Activated T-cell treated with anti-CD3 and anti-CD28 coated beads, Interleukin-2, amount 50 U/mL, for 4 hours (primary cell): ENCODE measurements at places on chromosomes 2 and 18.

GRCh38 chr2:134207589-134208209 lies 46.2 kb upstream of the MGAT5 start:
- peak; percentile 59 for DNase-seq

- DNase-seq, result no peak
Observed at GRCh38 chr2:128722489-128722888, 403.8 kb upstream of the HS6ST1 start.

DNA sequence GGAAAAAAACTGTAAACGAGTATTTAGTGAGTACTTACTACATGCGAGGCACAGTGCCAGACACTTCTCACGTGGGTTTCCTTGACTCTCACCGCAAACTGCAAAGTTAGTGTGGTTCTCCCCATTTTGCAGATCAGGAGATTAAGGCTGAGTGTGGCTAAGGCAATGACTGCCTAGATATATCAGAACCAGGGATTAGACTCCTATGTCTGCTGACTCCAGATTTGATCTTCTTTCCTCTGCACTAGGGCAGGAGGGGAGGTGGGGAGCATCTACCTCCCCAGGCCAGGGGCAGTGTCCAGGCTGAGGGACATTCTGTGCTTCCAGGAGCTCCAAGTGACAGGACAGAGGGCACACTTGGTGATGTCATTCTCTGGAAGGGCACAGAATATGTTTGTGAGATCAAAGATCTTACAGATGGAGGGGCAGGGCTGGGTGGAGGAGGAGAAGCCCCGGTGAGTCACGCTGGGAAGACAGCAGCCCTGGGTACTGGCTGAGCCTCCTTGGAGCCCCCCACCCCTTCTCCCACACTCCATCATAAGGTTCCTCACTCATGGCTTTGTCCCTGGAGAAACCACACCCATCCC lies 92.4 kb downstream of the RHOB start:
- no peak for DNase-seq

DNA sequence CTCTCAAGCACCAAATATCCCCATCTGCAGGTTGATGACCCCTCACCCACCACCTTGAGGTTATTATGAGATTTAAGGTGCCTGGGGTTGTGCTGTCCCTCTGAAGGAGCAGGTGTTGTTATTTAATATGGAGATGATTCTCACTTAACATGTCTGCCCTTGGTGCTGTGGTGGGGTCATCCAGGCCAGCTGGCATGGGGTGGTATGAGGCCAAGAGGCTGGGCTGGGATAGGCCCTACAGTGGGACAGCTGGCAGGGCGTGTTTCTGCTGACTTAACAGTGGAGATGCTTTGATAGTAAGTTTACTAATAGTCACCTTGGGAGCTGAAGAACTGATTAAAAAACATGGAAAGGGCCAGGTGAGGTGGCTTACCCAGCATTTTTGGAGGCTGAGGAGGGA lies 22.4 kb downstream of the SERPINB12 start:
- DNase-seq, result no peak

GRCh38 chr2:65458999-65459398 lies 26.6 kb upstream of the SPRED2 start:
- DNase-seq, result no peak

DNA sequence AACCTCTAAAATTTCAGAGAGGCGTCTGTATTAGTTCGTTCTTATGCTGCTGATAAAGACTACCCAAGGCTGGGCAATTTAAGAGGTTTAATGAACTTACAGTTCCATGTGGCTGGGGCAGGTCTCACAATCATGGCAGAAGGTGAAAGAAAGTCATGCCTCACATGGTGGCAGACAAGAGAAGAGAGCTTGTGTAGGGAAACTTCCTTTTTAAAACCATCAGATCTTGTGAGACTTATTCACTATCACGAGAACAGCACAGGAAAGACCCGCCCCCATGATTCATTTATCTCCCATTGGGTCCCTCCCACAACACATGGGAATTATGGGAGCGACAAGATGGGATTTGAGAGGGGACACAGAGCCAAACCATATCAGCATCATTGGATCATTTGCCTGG lies 183.2 kb upstream of the SIX2 start:
- no peak for DNase-seq

DNA sequence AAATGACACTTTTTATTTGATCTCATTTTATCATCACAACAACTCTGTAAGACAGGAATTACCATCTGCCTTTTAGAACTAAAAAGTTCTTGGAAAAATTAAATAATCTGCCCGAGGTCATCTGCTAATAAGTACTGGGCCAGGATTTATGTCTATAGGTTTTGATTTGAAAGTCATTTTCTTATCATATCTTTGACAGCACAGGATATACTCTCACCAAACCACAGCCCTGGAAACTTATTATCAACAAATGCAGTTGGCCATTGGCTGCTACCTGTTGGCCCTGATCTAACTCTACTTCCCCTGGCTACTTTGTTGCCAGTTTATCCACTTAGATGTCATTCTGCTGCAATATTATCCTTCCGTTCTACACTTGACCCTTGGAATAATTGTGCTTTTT lies 354.6 kb downstream of the RAD51AP2 start:
- DNase-seq, result no peak

DNA sequence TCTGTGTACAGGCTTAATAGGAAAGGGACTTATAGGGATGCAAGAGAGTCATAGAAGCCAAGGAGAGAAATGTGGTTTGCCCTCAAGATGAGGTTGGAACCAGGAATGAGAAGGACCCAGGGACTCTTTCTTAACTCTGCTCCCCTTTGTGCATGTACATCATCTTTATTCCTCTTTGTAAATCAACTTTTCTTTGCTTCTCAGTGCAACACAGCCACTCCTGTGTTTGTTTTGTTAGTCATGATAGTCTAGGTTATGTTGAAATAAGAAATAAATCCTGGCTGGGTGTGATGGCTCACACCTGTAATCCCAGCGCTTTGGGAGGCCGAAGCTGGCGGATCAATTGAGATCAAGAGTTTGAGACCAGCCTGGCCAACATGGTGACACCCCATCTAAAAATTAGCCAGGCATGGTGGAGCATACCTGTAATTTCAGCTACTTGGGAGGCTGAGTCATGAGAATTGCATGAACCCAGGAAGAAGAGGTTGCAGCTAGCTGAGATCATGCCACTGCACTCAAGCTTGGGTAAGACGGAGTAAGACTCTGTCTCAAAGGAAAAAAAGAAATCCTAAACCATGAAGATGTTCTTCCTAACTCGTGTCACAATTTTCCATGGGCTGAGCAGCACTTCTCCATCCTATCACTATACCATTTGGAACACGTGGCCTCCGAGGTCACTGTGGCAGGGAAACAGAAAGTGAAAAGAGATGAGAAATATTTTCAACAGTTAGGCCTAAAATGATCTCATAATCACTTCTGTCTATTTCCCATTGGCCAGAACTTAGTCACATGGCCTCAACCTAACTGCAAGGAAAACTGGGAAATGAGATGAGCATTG lies 73.0 kb upstream of the TMEM17 start:
- no peak for DNase-seq

- DNase-seq, result no peak
Observed at GRCh38 chr2:60794271-60794863, 38.3 kb downstream of the PAPOLG start.

DNA sequence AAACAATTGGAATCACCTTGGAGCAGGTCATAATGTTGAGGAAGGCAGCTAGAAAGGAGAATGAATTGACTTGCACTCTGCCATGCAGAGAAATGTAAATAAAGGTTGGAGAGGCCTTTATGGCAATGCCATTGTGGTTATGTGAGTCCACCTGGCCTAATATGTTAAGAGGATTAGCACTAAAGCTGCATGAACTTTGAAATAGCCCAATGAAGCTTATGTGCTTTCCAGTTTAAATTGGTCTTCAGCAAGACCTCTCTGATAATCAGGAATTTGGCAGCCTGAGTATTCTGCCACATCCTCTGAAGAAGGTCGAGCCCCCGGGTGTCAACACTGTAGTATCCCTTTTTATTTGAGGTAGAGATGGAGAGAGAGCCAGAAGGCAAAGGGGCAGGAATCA lies 464.9 kb downstream of the CDH2 start:
- no peak for DNase-seq

GRCh38 chr2:3122525-3122924 lies 255.1 kb downstream of the EIPR1 start:
- no peak for DNase-seq

GRCh38 chr18:54149078-54149697 lies 75.3 kb downstream of the MBD2 start:
- peak; percentile 29 for DNase-seq

DNA sequence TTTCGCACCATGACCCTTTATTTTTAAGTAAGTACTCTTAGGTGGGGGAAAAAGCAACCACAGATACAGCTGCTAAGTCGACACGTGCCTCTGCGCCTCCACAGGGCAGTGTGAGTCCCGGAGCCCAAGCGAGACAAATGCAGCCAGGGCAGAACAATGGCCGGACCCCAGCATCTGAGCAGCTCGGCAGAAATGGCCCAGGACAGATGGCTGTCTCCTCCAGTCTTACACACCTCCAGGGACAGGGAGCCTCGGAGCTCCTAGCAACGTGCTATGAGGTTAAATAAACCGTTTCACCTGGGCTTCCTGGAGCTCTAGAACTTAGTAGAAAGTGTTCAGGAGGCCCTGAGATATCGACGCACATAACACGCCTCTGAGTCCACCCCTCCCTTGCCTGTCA lies 47.3 kb upstream of the SALL3 start:
- DNase-seq, result no peak

GRCh38 chr2:112001942-112002341 lies 53.1 kb upstream of the TMEM87B start:
- DNase-seq, result no peak

GRCh38 chr2:171811245-171811628 lies 82.8 kb downstream of the SLC25A12 start:
- no peak for DNase-seq

DNA sequence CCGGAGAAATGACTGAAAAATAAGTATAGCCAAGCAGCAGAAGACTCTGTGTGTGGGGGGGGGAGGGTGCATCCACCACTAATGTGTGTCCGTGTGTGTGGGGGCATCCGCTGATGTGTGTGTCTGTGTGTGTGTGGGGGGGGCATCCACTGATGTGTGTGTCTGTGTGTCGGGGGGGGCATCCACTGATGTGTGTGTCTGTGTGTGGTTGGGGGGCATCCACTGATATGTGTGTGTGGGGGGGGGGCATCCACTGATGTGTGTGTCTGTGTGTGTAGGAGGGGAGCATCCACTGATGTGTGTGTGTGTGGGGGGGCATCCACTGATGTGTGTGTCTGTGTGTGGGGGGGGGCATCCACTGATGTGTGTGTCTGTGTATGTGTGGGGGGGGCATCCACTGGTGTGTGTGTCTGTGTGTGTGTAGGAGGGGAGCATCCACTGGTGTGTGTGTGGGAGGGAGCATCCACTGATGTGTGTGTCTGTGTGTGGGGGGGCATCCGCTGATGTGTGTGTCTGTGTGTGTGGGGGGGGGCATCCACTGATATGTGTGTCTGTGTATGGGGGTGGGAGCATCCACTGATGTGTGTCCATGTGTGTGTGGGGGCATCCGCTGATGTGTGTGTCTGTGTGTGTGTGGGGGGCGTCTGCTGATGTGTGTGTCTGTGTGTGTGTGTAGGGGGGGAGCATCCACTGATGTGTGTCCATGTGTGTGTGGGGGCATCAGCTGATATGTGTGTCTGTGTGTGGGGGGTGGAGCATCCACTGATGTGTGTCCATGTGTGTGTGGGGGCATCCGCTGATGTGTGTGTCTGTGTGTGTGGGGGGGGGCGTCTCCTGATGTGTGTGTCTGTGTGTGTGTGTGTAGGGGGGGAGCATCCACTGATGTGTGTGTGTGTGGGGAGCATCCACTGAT lies 125.0 kb downstream of the NFATC1 start:
- DNase-seq, result no peak

DNA sequence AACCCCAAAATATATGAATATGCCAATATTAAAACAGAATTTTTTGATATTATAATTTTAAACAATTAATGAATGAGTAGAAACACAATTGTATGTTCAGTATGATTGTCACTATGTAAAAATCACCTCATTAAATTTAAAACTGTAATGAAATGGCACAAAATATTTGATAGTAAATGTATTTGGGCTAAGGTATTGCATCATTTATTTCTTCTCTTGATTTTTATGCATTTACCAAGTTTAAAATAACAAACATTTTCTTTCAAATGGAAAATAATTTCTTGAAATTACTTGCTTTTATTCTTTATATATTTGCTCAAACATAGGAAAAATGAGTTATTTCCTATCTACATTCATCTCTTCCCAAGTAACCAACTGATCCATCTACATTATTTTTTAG lies 782.6 kb downstream of the KCNJ3 start:
- DNase-seq, result no peak

- no peak for DNase-seq
Observed at GRCh38 chr2:41871080-41871479, 176.7 kb upstream of the PKDCC start.

GRCh38 chr2:102387763-102388546 lies 32.4 kb downstream of the IL18R1 start:
- no peak for DNase-seq

DNA sequence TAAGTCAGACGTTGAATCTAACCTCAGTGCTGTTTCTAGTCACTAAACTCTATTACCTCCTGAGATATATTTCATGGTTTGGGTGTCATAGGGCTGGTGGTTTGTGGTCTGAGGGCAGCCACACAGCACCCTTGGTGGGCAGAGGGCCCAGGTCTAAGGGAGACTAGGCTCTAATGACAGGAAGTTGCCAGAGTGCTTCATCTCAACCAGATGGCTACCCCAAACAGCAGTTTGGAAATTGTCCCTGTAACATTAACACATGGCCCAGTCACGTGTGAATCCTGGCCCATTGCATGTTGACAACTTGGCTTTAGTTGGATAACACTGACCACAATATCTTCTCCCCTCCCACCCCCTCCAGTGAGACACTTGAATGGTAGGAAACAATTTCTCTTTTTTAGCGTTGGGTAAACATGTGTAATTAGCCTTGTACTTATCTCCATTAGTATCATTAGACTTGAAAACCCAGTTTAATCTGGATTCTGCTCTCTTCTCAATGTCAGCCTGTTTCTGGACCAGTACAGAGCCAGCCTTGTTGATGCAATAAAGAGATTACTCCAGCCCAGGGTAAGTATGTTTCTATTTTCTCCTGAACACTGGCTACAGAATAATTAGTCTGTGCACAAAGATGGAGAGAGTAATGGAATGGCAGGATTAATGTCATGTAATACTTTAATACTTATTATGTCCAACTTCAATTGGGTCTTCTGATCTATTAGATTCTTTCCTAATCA lies 187.8 kb upstream of the SIX3 start:
- no peak for DNase-seq

DNA sequence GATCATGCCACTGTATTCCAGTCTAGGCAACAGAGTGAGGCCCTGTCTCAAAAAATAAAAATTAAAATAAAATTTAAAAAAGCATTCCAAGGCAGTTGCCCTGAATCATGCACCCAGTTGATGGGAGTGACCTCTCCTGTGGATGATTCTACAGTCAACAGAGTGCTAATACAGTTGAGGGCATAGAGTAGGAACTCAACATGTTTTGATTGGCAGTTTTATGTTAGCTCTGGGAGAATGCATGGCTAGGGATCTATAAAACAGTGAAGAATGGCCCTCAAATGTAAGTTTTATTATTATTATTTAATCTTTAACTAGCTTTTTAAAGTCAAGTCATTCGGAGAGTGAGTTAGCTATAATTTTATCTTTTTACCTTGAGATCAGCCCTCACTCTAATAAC lies 228.5 kb upstream of the ITGA4 start:
- DNase-seq, result no peak

GRCh38 chr2:189536830-189537229 lies 43.8 kb downstream of the SLC40A1 start:
- no peak for DNase-seq
